ENCODE measurements at places on chromosomes 13 and 19.

- peak; percentile 67 for DNase-seq
These were observed 29.1 kb downstream of the VAV1 start for GRCh38 chr19:6801485-6802086.

- DNase-seq, result no peak
These were observed 43.1 kb downstream of the PAN3 start for GRCh38 chr13:28181413-28181812.

GRCh38 chr13:30119476-30119875 lies 187.9 kb downstream of the KATNAL1 start:
- no peak for DNase-seq

DNA sequence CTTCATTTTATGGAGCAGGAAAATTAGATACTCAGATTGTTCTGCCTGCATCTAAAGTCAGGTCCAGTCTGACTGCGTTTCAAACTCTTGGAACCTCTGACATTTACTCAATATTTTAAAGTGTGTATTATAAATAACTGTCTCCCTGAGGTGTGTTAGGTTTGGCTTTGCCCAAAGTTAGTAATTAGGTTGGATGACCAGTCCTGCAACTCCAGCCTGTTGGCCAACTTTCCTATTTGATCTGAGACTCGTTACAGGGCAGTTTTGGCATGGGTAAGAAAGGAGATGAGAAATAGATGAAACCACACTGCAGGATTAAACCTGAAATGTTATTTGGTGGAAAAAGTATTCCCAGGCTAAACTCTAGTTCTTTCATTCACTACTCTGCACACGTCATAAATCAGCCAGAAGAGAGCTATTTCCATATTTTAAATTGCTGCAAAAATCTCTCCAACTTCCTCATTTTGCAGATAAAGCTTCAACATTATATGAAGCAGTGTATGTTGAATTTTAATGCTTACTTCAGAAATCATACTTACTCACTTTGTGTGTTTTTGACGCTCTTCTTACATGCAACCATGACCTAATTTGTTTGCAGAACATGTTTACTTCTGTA lies 357.1 kb downstream of the DCT start:
- no peak for DNase-seq

GRCh38 chr13:43883631-43884030 lies 3.9 kb downstream of the LACC1 start:
- no peak for DNase-seq

DNA sequence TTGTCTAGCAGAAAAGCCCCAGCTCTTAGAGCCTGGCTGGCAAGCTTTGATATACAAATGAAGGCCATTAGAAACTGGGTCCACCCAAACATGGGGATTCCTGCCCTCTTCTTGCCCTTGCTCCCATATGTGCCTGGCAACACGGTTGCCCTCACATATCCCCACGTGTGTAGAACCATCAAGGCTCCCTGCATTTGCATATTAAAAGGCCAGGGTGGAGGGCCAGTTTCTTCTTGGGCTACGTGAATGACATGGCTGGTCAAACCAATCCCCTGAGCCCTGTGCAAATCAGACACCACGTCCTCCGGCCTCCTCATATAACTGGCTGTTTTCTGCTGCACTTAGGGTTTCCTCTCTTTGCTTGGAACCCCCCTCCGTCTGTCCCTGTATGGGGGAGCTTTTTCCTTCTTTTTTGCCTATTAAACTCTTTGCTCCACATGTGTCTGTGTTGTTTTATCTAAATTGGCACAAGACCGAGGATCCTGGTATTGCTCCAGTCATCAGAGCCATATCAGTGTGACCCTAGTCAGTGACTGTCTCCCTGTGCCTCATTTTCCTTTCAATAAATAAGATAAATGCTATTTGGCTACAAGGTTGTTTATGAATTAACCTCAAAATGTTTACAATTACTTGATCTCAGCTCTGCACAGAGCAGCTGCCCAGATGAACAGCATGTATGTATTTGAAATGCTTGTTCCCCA lies 30.3 kb upstream of the CEACAM1 start:
- DNase-seq, result no peak

GRCh38 chr13:47413112-47413511 lies 516.3 kb upstream of the HTR2A start:
- no peak for DNase-seq

- no peak for DNase-seq
These were observed 2.0 kb downstream of the ZNF823 start for GRCh38 chr19:11736696-11737095.

DNA sequence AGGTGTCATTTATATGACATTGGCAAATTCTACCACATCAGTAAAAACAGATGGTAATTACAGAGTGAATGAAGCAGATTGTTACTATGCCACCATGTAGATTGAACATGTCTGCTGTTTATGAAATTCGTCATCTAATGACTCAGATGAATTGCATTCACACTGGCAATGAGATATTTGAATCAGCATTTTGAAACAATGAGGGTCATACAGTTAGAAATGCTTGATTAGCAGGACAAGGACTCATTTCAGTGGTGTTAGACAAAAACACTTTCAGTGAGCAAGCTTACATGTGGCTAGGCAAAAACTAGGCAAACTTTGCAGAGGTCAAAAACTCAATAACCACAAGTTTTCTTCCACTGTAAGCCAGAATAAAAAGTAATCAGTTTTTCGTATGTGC lies 1165.0 kb downstream of the SLITRK1 start:
- no peak for DNase-seq

DNA sequence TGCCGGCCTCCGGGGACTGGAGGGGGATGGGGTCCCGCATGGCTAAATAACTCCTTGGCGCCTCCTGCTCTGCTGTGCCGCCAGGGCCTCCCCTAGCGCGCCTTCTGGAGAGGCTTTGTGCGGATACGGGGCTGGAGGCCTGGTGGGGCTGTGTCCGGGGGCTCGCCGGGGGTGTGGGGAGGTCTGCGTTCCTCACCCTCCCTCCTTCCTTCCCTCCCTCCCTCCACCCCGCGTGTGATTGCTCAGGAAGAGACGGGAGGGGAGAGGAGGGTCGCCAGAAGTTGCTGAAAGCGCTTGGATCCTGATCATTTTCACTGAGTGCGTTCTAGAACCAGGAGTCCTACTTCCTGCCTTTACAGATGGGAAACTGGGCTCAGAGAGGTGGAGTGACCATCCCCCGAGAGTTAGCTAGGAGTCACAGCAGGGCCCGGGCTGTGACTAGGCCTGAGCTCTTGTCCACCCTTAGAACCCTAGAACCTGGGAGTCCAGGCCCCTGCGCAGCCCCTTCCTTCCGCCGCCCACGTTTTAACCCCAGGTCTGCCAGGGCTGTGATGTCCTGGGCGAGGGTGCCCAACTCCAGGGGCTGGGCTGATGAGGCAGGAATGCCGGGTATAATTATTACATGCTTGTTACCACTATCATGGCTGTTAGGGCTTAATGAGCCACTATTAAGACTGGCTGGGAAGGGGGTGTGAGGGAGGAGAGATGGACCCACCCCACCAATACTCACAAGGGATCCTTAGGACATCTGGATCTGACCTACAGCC lies 782 bp upstream of the JUND start:
- no peak for DNase-seq

DNA sequence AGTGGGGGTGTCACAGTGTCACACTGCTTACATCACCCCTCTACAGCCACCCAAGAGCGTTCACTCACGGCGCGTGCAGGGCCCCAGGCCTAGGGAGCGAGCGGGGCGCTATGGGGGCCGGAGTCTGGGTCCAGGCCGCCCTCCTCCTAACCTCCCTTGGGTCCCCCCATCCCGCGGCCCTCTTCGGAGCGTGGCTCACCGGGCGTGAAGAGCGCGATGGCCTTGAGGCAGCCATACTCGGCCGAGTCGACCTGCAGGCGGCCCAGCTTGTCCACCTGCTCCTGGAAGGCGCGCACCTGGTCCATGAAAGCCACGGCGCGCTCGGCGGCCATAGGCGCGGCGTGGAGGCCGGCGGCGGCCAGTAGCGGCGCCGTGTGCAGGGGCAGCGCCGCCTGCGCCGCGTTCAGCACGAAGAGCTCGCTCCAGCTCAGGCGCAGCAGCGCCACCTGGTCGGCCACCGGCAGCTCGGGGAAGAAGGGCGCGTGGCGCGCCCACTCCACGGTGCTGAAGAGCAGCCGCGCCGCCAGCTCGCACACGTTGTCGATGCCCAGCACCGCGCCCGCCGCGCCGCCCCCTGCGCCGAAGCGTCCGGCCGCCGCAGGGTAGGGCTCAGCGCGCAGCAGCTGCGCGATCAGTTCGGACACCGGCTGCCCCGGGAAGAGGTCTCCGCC lies 9.4 kb downstream of the OCEL1 start:
- peak; percentile 50 for DNase-seq

GRCh38 chr19:46475986-46476385 lies 4.6 kb upstream of the PNMA8A start:
- DNase-seq, result no peak

- no peak for DNase-seq
These were observed 505.6 kb downstream of the KCTD12 start for GRCh38 chr13:76380446-76381065.
